ENCODE measurements at places on chromosomes 13 and 19.

DNA sequence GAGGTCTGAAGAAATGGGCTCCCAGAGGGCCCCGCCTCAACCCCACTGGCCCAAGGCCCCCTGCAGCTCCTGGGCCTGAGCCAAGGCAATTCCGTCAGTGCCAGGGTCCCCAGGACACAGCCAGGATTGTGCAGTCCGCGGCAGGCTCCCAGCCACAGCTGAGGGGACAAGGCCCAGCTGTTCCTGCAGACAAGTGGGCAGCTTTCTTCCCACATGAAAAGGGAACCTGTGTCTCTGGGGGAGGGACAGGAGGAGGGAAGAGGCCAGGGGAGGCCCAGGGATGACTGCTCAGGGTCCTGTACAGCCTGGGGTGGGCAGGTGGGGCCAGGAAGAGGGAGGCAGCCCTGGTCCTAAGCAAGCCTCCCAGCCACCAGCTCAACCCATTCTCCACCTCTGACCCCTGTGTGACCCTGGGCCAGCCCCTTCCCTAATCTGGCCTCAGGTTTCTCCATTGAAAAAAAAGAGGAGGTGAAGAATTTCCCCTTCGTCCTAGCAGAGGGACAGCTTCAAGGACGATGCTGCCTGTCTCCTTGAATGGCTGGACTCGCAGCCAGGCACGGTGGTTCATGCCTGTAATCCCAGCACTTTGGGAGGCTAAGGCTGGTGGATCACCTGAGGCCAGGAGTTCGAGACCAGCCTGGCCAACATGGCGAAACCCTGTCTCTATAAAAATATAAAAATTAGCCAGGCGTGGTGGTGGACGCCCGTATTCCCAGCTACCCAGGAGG, 20.5 kb upstream of the VSTM2B start:
- DNase-seq: no peak

DNA sequence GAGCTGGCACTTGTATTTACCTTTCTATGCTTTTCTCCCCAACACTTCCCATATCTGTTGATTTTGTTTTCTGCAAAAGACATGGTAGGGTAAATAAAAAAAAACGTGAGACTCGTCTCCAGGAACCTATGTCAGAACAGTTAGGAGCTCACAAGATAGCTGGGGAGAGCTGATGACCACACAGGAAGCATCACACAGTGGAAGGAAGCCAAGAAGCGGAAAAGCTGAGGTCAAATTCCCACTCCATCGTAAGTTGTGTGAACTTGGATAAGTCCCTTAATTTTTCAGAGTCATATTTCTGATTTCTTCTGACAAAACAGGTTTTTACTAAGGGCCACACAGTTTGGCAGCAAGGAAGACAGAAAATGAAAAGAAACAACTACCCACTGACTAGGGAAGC, 199.6 kb downstream of the KLF5 start:
- no peak for DNase-seq

DNA sequence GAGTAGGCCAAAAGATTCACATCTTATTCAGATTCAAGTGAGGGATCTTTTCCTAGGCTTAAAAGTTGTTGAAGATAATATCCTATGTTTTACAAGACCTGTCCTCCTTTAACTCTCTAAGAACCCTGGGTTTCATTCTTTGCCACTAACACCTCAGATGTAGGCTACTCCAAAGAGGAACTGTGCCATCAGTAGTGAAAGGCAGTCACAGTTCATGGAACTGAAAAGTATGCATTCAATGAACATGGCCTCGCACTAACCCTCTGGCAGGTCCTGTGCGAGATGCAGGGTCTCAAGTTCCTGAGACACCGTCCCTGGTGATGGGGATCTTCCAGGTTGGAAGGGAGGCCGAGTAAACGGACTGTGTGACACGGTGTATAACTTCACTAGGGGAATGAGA, 4.3 kb downstream of the LGALS14 start:
- no peak for DNase-seq

GRCh38 chr13:18977857-18978256, 203.8 kb downstream of the TUBA3C start:
- DNase-seq: no peak

- no peak for DNase-seq
These were observed 232.8 kb downstream of the DACH1 start for GRCh38 chr13:71634182-71634581.

- DNase-seq: no peak
These were observed 15.1 kb upstream of the CACNG8 start for GRCh38 chr19:53947624-53948023.

DNA sequence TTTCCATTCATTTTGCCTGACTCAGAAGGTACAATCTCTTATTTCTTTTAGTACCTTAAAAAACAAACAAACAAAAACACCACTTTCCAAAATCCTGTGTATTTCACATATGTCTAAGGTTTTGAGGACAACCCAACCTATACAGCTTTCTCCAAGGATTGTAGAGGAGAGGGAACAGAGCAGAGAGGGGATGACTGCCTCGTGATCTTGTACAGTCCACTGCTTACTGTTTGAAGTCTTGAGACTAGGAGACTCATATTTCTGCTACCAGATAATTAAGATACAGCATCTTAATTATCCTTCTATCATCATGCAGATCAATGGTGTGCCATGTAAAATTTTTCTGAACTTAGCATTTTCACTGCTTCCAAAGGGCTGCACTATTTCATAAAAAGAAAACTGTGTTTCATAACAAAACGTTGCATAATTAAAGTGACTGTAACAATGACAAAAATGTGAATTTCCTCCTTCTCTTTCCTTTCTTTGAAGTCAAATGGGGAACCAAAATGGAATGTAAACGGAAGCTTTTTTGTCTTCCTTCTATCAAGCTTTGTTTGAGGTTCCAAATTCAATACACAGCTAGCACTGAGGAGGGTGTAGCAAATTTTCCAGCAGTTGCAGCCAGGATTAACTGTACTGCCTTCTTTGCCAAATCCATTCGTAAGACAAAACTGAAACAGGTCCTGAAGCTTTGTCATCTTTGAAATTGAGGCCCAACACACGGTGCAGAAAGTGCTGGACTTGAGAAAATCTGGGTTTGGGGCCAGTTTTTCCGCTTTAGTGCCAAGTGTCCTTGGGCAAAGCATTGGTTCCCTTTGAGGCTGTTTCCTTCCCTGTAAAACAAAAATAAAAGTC, 34.9 kb upstream of the RCBTB2 start:
- DNase-seq: no peak

DNA sequence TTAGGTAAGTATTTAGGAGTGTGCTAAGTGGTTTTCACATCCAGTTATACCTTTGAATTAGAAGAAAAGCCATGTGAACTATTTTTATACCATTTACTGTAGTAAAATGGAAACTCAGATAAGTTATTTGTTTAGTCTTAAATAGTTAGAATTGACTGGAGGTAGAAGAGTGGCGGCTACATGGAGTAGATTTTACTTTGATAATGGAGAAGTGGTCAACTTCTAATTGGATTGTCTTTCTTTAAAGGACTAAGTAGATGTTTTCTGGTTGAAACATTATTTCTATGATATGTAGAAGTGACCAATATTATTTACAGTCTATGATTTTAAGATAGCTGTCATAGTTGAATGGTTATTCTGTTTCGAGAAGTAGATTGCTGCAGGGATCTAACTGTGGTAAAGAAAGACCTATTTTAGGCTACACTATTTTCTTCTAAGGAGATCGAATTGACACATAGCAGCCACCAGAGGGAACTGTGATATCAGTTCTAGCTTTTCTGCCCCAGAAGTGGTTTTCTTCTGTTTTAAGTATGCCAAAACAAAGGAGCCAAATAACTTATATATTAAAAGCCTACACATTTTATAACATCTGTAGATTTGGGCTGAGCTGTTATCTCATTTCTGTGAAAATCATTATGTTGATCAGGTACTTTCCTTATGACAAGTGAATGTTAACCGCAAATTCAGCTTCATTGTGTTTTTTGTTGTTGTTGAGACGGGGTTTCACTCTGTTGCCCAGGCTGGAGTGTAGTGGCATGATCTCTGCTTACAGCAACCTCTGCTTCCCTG, 26.1 kb downstream of the ZMYM2 start:
- DNase-seq: no peak

GRCh38 chr19:44571830-44572580, 41.4 kb upstream of the IGSF23 start:
- DNase-seq: no peak

DNA sequence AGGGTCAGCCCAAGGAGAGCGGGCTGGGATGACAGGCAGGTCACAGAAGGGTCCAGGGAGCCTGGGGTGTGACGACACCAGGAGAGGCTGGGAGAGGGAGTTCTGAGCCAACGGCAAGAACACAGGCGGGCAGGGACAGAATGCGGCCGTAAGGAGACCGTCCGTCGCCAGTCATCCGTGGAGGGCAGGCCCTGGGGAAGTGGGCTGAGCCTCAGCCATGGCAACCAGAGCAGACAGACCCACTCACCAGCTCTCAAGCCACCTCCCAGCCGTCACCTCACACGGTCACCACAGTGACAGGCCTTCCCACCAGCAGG, 3.7 kb upstream of the TMEM86B start:
- no peak for DNase-seq

GRCh38 chr13:30880856-30881155, 25.3 kb upstream of the MEDAG start:
- no peak for DNase-seq

DNA sequence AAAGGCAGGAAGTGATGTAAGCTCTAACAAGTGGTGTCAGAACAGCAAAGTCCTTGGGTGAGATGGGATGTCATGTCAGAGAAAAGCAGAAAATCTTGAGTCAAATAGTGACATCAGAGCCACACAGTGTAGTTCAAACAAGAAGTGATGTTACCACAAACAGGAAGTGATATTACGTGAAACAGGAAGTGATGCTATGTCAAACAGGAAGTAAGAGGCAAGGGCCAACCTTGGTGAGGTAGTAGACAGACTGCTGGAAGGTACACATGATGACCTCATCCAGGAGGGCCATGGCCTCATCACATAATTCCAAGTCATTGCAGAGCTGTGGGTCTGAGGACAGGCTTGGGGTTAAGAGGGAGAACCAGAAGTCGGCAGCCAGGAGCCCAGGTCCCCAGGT, 7.0 kb upstream of the MAMSTR start:
- DNase-seq: no peak
